ENCODE measurements at places on chromosomes 3 and 15.

GRCh38 chr15:64070965-64071851 is 22.4 kb downstream of the CIAO2A start:
- no peak for DNase-seq

DNA sequence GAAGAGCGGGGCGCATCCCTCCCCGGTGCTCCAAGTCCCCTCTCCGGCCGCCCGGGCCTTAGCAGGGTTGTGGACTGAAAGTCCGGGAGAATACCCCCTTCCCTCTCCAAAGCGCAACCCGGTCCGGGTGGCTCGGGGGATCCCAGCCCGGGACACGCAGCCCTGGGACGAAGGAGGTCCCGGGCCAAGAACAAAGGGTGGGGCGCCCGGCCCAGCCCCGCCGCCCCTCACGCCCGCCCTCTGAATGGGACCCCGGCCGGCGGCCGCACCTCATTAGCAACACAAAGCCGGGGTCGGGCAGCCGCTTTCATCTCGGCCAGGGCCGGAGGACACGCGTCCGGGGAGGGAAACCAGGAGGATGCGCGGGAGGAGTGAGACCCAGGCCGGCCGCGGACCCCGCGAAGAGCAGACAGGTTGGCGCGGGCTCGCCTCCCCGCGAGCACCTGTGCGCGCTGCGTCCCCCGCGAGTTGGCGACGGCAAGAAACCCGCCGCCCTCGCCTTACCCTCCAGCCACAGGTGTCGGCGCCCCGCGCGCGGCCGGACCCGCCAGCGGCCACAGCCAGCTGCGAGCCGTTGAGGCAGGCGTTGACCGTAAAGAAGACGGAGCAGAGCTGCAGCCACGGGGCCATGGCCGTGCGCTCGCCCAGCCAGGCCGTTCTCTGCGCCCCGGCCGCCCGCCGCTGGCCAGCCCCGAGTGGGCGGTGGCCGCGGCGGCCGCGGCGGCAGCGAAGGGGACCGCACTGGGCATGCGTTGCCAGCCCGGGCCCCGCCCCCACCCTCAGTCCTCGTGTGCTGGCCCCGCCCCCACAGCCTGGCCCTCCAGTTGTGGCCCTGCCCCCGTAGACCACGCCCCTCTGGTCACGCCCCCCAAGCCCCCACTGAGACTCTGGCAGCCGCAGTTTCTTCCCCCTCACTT is at the start of gene IL17RD:
IL17RD (minus strand) TSS at position 697 of the 917 bp plus-strand sequence; CDS start at position 630, 67 bp downstream.
- DNase-seq = peak; percentile 64

DNA sequence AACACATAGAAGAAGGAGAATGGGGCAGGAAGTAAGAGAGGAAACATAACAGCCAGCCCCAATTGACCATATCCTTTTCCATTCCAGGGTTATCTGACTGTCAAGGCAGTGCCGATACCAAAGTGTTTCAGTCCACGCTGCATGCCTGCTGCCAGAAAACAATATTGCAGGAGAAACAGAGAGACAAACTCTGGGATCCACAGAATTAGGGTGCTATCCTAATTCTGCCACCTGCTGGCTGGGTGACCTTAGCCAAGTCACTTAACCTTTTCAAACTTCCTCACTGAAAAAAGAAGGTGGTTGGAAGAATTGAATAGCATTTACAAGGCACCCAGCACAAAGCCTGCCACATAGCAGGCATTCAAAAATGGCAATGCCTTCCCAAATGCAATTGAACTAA is 32.0 kb downstream of the GLB1 start:
- no peak for DNase-seq

DNA sequence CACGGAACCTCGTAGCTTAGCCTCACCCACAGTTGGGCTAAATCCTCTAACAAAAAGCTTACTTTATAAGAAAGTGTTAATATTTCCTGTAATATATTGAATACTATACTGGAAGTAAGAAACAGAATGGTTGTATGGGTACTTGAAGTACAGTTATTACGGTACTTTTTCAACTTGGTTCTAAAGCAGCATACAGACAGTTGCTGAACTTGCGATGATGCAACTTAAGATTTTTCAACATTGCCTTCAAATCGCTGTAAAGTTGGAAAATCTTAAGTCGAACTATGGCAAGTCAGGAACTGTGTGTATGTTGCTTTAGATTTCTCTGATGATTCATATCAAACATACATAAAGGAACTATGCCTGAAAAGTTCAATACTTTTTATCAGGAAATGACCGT is 204.4 kb upstream of the C2CD4B start:
- DNase-seq = no peak

DNA sequence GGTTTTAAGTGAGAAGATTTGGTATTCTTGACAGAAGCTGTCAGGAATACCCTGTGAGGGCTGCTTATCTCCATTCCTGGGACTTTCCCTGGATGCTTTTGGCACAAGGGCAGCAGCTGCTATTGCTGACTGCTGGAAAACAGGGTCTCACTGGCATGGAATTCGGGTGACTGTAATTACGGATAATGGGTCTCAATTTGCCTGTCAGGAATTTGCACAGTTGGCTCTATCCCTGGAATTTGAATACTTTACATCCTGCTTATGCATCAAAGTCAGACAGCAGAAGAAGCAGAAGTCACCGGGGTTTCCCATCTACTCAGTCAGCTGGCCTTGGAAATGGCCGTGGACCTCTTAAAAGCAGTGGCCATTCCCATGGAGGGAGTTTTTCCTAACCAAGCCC is 25.9 kb upstream of the AKAP13 start:
- no peak for DNase-seq

Data from SK-N-DZ (cell line).